GM12878 (cell line): ENCODE measurements at places on chromosomes 3 and 15. TPM values are rescaled to one million over a fixed set of nuclear protein-coding genes. Genes with fewer than 3 reads are reported as not detected.

- H3K36me3 ChIP-seq = no peaks in the 10 kb centered on the region
- no peaks in the 10 kb centered on the region for H3K4me1 ChIP-seq
- H3K27me3 ChIP-seq = no peaks in the 10 kb centered on the region
- DNase-seq = no peak
- H3K27ac ChIP-seq = no peak overlapping the region
- H3K4me3 ChIP-seq = peak overlapping the region; percentile 78; the same call in 1 of the 2 replicates
Observed at GRCh38 chr15:73051391-73051806, 864 bp upstream of the NEO1 start.

DNA sequence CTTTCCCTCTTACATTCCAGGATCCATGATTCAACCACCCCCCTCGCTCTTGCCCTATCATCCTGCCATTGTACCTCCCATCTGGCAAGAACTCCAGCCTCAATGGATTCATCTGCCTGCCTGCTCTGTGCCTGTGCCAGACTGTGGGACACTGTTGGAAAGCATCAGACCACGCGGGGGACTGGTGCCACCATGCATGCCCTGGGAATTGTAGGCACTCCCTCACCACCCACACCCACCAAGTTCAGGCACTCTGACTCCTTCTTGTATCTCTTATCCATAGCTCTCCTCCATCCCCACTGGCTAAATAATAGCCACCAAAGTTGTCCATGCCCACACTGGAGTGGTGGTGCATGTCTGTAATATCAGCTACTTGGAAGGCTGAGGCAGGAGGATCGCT is 143.8 kb downstream of the TPRA1 start:
- no peaks in the 10 kb centered on the region for H3K4me1 ChIP-seq
- DNase-seq = no peak
- H3K36me3 ChIP-seq = no peaks in the 10 kb centered on the region
- H3K27ac ChIP-seq = no peak overlapping the region
- H3K4me3 ChIP-seq = no peak overlapping the region

DNA sequence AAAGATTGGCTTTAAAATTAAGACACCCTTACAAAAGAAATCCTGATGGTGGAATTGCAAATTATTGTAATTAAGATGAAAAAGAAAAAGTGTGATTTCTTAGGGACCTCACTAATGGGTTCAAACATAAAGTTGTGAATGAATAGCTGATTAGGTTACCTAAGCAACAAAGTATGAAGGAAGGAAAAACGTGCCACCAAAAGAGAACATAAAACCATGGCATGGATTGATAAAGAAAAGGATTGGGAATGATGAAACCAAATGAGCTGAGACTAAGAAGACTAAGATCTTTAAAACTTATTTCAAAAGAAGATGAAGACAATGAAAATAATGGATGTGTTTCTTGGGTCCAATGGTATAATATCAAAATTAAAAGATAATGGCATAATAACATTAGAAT is 32.2 kb upstream of the GUCA1C start:
- no peak for DNase-seq
- no peaks in the 10 kb centered on the region; the same call in 1 of the 2 replicates for H3K27me3 ChIP-seq
- no peak overlapping the region for H3K4me3 ChIP-seq
- H3K36me3 ChIP-seq = no peaks in the 10 kb centered on the region
- H3K27ac ChIP-seq = no peak overlapping the region

PLSCR2 gene
- total RNA-seq = not detected in 2 replicates

NUP210 gene
- 144 and 150 TPM in 2 replicates for total RNA-seq
